Mammary epithelial cell (primary cell): ENCODE measurements at places on chromosomes 11 and 22. TPM values are rescaled to one million over a fixed set of nuclear protein-coding genes. Genes with fewer than 3 reads are reported as not detected.

GRCh38 chr11:82505379-82505778 lies 228.3 kb downstream of the FAM181B start:
- no peak for DNase-seq

DNA sequence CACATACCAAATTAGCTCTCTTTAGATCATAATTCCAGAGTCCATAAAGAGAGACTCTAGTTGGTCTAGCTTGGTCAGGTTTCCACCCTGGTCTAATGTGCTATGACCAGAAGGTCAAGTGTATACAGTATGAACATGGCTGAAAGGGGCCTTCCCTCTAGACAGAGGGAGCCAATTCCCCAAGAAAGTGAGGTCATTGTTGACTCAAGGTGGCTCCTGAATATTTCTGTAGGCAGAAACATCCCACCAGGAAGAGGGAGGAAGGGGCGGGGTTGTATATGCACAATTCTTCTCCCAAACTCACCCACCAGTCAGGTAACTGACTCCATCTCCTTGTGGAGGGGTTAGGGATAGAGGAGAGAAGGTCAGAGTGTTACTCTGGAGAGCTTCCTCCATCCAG lies 281.8 kb upstream of the PLET1 start:
- no peak for DNase-seq

The RRP7A gene
- 34.3 TPM for total RNA-seq

- DNase-seq, result no peak
Measured at GRCh38 chr11:64902102-64902900, 14.7 kb downstream of the ATG2A start.

GRCh38 chr11:64357904-64358535 lies 942 bp upstream of the RPS6KA4 start:
- DNase-seq, result peak; percentile 76

GRCh38 chr11:26121466-26121865 lies 210.5 kb upstream of the ANO3 start:
- no peak for DNase-seq

GRCh38 chr11:97722065-97722464 lies 1298.7 kb upstream of the CNTN5 start:
- peak; percentile 90 for DNase-seq

DNA sequence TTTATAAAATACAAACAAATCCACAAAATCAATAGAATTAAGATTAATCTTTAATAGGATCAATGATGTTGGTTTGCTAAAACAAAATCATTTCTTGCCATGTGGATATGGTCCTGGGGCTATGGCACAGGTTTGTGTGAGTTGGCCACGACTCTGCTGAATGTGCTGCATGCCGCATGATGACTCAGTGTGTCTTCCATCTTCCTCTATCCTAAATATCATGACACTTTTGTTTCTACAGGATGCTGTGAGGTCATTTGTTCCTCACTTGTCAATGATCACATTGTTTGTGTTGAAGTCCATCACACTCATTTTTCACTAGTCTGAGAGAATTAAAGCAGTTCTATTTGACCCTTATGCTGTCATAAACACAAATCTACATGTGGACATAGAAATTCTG lies 167.2 kb upstream of the ZBED5 start:
- DNase-seq, result peak; percentile 65

- no peak for DNase-seq
Measured at GRCh38 chr11:910044-910588, 494 bp downstream of the CHID1 start.

GRCh38 chr11:61542705-61543104 lies 34.2 kb downstream of the LRRC10B start:
- DNase-seq, result no peak

The CSKMT gene
- 2.2 TPM for total RNA-seq

GRCh38 chr11:75862437-75862836 lies 47.4 kb downstream of the UVRAG start:
- DNase-seq, result no peak

GRCh38 chr22:38952281-38952993 lies 5.0 kb upstream of the APOBEC3A start:
- DNase-seq, result no peak

DNA sequence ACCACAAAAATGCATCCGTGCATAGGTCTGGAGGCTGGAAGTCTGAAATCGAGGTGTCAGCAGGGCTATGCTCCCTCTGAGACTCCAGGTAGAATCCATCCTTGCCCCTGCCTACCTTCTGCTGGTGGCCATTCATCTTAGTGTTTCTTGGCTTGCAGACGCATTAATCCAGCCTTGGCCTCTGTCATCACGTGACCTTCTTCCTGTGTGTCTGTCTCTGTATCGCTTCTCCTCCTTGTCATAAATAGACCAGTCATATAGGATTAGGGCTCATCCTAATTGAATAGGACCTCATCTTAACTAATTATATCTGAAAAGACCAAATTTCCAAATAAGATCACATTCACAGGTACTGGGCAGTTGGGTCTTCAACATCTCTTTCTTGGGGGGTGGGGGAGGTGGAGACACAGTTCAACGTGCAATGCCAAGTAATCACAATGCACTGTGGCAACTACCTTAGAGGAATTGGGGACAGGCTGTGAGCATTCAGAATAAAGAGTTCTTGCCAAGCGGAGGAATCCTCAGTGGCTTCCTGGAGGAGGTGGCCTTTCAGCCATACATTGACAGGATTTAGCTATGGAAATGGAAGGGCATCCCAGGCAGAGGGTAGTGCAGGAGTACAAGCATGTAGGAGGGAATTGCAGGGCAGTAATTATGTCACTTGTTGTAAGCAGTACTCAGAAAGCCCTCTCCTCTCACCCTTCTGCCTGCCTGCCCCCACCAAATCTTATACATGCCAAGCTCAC lies 96.2 kb upstream of the SYT13 start:
- DNase-seq, result no peak

DNA sequence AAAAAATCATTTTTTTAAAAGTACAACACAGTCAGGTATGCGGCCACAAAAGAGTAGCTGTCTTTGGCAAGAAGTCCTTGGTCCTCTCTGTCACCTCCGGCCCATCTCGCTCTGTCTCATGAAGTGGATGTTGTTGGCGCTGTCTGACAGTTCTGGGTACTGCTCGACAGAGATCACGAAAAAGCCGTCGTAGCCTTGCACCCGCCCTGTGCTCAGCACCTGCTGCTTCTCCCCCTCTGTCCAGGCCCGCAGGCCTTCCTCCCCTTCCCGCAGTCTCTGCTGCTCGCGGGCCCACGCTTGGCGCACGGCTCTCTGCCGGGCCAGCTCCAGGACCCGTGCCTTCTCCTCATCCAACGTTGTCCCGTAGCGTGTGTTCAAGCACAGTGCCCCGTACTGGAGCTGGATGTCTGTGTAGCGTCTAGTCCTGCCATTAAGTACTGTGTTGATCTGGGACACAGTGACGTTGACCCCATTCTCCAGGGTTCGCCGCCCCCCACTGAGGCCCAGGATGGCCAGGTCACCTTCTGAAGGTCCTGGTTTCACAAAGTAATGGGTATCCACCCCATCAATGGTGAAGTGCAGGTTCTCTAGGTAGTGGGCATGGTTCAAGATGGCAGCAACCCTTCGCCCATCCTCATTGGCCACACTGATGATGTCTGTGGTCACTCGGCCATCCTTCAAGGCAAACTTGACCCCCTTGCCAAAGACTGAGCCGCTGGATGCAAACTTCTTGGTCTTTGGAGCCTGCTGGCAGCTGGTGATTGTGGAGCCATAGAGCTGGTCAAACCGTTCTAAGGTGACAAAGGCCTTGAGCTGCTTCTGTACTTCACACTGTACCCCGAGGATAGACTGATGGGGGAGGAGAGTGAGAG lies 83.5 kb upstream of the NARS2 start:
- no peak for DNase-seq

DNA sequence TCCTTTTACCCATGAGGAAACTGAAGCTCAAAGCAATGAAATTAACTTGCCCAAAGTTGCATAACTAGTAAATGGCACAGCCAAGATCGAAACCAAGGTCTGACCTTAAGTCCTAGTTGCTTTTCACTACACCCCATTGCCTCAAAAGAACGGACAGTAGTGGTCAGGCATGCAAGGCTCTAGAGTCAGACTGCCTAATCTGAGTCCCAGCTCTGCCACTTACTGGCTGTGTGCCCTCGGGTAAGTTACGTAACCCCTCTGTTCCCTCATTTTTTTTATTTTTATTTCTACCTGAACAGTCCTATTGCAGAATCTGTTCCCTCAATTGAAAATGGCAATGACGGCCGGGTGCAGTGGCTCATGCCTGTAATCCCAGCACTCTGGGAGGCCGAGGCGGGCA lies 9.6 kb downstream of the CYB561A3 start:
- no peak for DNase-seq

The UBQLNL gene
- not detected for total RNA-seq

The LRRC74B gene
- not detected in 2 replicates for total RNA-seq

GRCh38 chr11:123069908-123070821 lies 8.2 kb upstream of the HSPA8 start:
- DNase-seq, result no peak

- no peak for DNase-seq
Measured at GRCh38 chr11:18709414-18709813, 10.8 kb downstream of the TMEM86A start.

DNA sequence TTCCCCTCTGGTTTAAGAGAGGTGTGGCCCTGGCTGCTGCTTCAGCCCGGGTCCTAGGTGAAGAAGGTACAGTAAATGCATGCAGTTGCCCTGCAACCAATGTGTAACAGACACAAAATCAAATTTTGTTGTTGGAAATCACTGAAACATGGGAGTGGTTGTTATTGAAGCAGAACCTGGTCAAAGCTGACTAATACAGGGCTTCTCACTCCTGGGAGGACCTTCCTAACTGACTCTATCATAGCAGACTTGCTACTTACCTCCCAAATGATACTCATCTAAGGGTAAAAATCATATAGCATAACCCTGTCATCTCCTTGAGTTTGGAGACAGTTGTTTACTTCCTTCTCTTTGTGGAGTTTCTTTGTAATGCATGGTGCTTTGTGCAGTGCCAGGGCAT lies 52.6 kb downstream of the SLC1A2 start:
- no peak for DNase-seq

DNA sequence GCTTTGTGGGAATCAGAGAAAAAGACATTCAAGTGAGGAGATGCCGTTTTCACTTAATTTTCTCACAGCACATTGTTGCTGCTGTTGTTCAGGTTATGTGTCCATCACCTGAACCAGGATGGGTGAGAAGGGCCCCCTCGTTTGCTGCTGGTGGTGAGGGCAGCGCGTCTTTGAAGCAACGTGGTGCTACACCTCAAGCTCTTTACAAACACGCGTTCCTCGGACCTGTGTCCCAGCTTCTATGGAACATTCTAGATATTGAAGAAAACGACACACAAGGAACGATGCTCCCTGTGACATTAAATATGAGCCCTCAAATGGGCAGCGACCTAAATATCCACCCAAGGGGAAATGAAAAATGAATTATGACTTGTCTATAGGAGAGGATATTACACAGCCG lies 418.6 kb downstream of the MN1 start:
- no peak for DNase-seq

DNA sequence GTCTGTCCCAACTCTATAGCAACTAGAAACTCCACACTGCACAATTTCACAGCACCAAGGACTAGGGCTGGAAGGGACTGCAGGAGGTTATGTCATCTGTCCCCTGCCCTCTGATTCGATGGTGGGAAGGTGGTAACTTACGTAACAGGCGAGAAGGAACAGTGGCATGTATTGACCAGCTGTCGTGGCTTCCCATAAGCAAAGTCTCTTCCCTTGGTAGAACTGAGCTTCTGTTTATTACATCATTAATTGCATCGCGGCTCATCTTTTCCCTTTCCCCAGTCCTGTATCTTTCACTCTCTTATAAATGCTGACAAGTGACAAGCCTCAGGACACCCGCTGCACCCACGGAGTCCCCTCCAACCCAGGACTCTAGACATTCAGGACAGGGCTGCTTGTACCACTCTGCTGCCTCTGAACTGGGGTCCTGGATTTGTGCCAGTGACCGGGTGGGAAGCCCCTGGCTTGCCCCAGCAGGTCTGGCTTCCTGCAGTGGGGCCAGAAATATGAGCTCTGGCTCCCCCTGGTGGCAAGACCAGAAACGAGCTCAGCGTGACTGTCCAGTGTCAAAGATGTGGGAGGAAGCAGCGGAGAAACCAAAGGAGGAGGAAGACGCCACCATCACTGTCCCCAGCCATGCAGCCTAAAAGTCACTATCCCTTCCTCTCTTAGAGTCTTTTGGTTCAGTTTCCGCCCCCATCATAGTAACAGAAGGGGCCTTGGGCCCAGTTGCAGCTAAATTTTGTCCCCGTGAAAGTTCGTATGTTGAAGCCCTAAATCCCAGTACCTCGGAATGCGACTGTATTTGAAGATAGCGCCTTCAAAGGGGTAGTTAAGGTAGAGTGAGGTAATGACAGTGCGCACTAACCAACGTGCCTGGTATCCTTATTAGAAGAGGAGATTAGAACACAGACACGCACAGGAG lies 84.5 kb downstream of the ISX start:
- DNase-seq, result peak; percentile 34
